ENCODE measurements at places on chromosomes 12 and 14.
A peak's percentile ranks its signal among the peaks of the same experiment; 100 is the strongest.

- DNase-seq = no peak
These were observed 53.7 kb downstream of the FBXL14 start for GRCh38 chr12:1540690-1541089.

DNA sequence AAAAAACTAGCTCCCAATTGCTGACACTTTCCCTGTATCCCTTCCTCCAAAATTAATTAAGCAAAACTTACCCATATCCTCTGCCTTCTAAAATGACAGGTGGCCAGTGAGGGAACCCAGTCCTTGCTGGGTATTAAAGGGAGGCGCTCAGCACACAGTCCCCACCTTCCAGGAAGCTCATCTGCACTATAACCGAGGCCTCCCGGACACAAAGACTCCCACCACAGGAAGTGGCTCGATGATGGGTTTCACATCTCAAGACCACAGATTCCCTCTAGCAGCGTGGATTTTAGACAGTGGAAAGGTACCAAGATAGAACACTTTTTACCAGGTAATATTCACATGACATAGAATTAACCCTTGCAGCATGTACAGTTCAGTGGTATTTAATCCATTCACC is 126.8 kb upstream of the NCOR2 start:
- DNase-seq = no peak

- no peak for DNase-seq
These were observed 9.1 kb downstream of the C12orf76 start for GRCh38 chr12:110039085-110039807.

GRCh38 chr14:64194404-64194803 is 99.8 kb downstream of the ESR2 start:
- DNase-seq = no peak

DNA sequence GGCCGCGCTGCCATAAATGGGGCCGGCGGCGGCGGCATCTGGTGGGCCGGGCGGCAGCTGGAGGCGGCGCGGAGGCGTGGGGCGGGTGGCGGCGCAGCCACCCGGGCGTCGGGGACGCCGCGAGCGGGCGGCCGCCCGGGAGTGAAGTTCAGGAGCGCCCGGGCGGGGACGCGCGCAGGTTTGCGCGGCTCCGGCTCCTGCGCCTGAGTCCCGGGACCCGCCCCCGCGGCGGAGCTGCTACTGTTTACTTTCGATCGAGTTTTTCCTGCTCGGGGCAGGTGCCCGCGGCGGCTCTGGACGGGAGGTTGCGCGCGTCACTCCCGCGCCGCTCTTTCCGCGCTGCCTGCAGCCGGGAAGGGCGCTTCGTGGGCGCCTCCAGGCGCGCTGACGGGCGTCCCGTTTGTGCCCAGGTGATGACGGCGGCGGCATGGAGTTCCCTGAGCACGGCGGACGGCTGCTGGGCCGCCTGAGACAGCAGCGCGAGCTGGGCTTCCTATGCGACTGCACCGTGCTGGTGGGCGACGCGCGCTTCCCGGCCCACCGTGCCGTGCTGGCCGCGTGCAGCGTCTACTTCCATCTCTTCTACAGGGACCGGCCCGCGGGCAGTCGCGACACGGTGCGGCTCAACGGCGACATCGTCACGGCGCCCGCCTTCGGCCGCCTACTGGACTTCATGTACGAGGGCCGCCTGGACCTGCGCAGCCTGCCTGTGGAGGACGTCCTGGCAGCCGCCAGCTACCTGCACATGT is at the start of gene ZBTB42:
Gene ZBTB42 (plus strand): TSS at position 331 of the 749 bp plus-strand sequence. CDS start 97 bp downstream, at position 428.
- peak; percentile 63 for DNase-seq

DNA sequence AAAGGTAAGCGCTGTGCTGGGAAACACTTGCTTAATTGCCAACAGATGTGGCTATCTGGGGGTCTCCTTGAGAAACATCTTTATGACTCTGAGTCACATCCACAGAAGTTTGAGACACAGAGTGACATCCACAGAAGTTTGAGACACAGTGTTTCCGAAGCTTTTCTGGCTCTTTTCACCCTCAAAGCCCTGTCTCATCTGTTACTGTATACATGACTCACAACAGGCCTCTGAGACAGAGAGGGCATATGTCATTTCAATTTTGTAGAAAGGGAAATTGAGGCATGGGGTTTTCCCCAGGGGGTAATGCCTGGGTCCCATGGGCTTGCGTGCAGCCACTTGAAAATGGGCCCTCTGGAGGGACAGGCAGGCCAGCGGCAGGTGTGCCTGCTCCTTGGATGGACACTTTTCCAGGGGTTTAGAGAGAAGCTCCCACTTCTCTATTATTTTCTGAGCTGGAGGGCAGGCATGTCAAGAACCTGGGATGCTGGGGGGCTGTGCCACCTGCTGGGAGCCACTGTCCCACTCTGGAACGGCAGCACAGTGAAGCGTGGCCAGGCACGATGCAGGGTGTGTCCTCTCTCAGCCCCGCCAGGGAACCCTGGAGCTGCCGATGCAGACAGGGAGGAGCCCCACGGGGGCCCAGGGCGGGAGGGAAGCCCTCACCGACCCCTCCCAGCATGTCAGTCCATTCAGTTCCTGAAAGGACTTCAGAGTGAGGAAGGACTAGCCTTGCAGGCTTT is 111.3 kb upstream of the FKBP4 start:
- DNase-seq = no peak

DNA sequence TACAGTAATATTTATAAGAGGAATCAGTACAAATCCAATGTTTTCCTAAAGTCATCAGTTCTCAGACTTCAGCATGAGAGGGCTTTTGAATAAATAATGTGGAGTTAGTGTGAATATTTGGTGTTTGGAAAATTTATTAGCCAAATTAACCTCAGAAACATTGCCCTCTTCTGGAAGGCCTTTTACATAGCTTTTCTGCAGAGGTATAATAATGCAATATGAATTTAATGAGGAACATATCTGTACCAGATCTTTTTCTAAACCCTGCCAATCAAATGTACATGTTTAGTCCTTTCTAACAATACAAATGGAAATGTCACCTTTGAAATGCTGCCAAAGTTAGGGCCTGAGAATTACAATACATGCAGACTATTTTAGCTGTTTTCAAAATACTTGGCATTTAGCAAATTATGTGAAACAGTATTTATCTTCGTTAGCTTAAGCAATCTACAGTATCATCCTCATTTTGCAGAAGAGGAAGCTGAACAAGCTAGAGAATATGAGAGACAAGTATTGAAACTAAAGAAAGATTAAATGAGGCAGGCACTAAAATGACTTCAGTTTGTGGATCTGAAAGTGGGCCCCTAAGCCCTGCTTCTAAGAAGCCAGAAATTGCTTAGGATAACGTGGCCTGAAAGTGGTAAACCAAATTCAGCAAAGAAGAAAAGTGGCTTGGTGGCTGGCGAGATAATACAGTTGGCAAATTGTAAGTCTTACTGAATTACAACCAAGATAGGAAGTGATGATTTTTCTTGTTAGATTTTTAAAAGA is 60.4 kb upstream of the MANSC4 start:
- DNase-seq = no peak
